ENCODE measurements at places on chromosomes 7 and 10. TPM values are rescaled to one million over a fixed set of nuclear protein-coding genes. Genes with fewer than 3 reads are reported as not detected.

The AFAP1L2 gene
- 2.6 TPM for polyA plus RNA-seq

The UMAD1 gene
- 37.3 TPM for polyA plus RNA-seq

DNA sequence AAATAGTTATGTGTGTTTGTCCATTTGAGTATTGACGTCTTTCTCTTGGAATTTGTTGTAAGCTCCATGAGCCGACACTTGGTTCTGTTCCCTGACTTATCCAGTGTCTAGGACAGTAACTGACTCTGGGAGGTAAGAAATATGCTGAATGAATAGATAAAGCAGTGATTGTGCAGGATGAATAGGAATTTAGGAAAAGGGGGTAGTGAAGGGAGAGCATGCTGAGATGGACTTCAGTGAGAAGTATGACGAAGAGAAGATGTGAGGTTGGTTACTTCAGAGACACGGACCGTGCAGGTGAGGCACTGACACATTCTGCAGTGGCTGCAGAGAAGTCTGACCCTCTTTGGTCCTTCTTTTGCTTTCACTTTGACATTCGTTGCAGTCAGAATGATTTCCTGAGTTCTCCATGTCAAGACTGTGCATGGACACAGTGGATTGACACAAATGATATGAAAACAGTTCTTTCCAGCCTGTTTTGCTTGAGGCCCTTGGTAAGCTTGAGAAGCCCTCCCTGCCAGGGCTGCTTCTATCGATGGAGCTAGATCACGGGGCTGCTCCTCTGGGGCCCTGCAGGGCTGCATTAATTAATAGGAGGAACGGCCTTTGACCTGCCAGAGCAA lies 261.5 kb upstream of the SORCS1 start:
- no peaks in the 10 kb centered on the region for H3K36me3 ChIP-seq
- H3K4me3 ChIP-seq = no peak overlapping the region
- no peaks in the 10 kb centered on the region for H3K4me1 ChIP-seq
- H3K27ac ChIP-seq = no peak overlapping the region

The DLX6 gene
- not detected for polyA plus RNA-seq

The ZNF736 gene
- polyA plus RNA-seq = 2.8 TPM

The OR2A7 gene
- polyA plus RNA-seq = 0.98 TPM

- H3K36me3 ChIP-seq = peaks cover 6% of the 10 kb centered on the region
- no peak overlapping the region for H3K27ac ChIP-seq
- H3K4me1 ChIP-seq = no peaks in the 10 kb centered on the region
- H3K27me3 ChIP-seq = no peaks in the 10 kb centered on the region
- no peak overlapping the region for H3K4me3 ChIP-seq
These were observed 6.4 kb upstream of the GPR22 start for GRCh38 chr7:107463139-107464078.

The OR2A42 gene
- polyA plus RNA-seq = not detected

DNA sequence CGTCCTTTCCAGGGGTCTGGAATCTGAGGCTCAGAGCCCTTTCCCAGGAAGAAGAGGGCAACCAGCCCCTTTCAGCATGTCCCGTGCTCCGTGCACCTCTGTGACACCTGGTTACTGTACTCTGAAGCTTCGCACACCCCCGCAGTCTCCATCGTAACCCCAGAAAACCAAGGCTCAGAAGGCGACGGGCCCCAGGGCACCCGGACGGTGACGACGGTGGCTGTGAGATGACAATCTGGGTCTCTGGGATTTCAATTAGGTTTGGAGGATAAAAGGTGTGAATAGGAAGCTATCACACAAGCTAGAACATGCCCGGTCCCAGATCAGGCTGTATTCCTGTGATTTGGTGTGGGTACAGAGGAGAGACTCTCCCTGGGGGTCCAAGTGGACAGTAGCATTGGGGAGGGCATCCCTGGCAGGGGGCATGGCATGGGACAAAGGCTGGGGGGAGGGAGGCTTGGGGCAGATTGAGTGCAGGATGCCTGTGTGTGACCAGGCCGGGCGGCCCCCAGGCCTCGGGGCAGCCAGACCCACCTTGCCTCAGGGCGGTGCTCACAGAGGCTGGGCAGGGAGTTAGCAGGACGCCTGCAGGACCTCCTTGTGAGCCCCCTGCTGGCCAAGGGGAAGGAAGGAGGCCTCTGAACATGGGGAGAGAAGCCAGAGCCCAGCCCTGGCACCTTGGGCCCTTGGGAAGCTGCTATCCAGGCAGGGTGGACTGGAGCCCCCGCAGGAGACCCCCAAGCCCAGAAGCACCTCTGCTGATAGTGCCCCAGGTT lies 23.4 kb upstream of the PSMG3 start:
- DNase-seq = peak; percentile 17
- H3K4me1 ChIP-seq = peaks cover 13% of the 10 kb centered on the region
- no peak overlapping the region for H3K4me3 ChIP-seq
- no peaks in the 10 kb centered on the region for H3K36me3 ChIP-seq

The CLEC2L gene
- not detected for polyA plus RNA-seq

DNA sequence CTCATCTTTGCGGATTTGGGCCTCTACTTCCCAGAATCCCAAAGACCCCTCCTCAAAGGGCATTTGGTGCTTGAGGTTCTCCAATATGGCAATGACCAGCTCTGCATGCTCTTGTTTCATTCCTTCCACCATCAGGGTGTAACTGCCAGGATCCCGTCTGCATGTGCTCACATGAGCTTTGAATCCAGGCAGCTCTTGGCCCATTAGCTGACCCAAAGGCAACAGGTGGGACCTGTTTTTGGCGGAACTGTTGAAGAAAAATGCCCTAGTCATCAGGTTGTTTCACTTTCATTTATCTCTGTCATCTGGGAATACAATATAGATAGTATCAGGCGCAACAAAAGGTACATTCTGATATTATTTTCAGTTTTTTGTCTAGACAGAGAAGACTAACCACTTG lies 159.1 kb upstream of the TCF7L2 start:
- H3K4me1 ChIP-seq = no peaks in the 10 kb centered on the region
- H3K36me3 ChIP-seq = no peaks in the 10 kb centered on the region
- no peak overlapping the region for H3K4me3 ChIP-seq
- no peaks in the 10 kb centered on the region for H3K27me3 ChIP-seq
- no peak for DNase-seq
- H3K27ac ChIP-seq = no peak overlapping the region

The FAM20C gene
- polyA plus RNA-seq = not detected

The ZNF239 gene
- polyA plus RNA-seq = 1.6 TPM

GRCh38 chr10:105834261-105835059 lies 1193.4 kb downstream of the SORCS3 start:
- no peaks in the 10 kb centered on the region for H3K4me1 ChIP-seq
- no peak overlapping the region for H3K4me3 ChIP-seq
- no peak for DNase-seq
- no peaks in the 10 kb centered on the region for H3K27me3 ChIP-seq
- no peak overlapping the region for H3K27ac ChIP-seq

DNA sequence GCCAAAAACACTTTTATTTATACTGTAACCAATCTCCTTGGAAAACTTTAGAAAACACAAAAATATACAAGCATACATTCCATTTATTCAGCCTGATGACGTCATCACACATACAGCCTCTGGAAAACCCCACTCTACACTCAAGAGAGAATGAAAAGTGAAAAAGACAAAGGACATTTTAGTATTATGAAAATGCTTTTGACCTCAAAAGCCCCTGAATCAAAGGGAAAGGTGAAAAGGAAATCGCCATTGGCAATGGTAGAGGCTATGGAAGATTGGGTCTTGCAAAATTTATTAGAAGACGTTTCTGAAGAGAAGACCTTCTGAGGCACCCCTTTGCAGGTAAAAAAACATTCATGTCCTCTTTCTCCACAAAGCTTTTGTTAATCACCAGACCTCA lies 82.9 kb upstream of the STRIP2 start:
- no peaks in the 10 kb centered on the region for H3K4me1 ChIP-seq
- no peaks in the 10 kb centered on the region for H3K27me3 ChIP-seq
- no peak overlapping the region for H3K27ac ChIP-seq
- H3K4me3 ChIP-seq = no peak overlapping the region

- H3K27me3 ChIP-seq = peaks cover 4% of the 10 kb centered on the region
- H3K27ac ChIP-seq = no peak overlapping the region
- no peaks in the 10 kb centered on the region for H3K36me3 ChIP-seq
- peaks cover 4% of the 10 kb centered on the region for H3K4me1 ChIP-seq
- DNase-seq = peak; percentile 42
- no peak overlapping the region for H3K4me3 ChIP-seq
These were observed 15.6 kb downstream of the SHH start for GRCh38 chr7:155796381-155797261.

GRCh38 chr7:102080434-102081243 lies 206.0 kb upstream of the SH2B2 start:
- DNase-seq = no peak
- no peaks in the 10 kb centered on the region for H3K4me1 ChIP-seq
- no peak overlapping the region for H3K27ac ChIP-seq

The SLC29A4 gene
- polyA plus RNA-seq = 0.22 TPM

The PNLIPRP2 gene
- polyA plus RNA-seq = not detected

- H3K4me1 ChIP-seq = no peaks in the 10 kb centered on the region
- DNase-seq = no peak
- H3K36me3 ChIP-seq = no peaks in the 10 kb centered on the region
- no peak overlapping the region for H3K4me3 ChIP-seq
These were observed 531.8 kb upstream of the C7orf33 start for GRCh38 chr7:148058753-148059152.
